ENCODE measurements at places on chromosomes 3 and 15.
A peak's percentile ranks its signal among the peaks of the same experiment; 100 is the strongest.

DNA sequence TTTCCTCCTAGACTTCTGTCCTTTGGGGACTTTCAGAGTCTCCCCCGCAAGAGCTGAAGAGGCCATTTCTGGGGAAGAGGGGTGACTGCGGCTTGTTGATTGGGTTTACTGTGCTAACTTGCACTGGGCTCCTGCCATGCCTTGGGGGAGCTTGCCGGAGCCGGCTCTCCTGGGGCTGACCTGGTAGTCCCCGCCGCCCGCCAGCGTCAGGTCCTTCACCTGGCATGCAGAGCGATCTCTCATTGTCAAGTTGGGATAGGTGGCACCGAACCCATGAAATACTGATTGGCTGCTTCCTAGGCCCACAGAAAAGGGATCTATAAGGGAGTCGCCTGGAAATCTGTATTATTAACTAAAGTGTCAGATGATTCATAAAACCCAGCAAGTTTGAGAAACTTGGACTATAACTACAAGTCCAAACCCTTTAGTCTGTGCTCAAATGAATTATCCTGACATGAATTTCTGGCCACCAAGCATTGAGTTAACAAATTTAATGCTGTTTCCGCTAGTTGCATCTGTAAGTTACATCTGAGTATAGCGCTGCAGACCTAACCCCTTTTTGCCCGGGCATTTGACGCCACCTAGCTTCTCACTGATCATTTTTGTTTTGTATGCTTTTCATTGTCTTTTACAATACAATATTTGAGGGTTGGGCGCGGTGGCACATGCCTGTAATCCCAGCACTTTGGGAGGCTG, 607 bp upstream of the IMP3 start:
- DNase-seq: peak; percentile 61

- no peak for DNase-seq
Measured at GRCh38 chr3:152797751-152798432, 37.0 kb upstream of the P2RY1 start.

DNA sequence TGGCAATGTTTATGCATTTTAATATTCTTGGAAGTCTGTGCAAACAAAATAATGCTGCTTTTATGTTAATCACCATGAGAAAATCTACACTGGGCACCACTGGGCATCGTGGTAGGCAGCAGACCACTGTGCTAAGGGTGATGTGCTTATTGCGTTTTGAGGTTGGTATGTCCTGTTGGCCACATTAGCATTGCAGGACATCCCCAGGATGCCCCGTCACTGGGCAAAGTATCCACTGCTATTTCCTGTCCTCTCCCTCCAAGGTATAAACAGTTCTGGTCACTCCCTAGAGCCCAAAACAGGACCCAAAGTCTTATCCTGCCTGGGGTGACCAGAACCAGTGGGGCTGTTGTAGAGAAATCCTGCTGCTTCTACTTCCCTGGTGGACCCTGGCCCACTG, 284.2 kb upstream of the ROPN1 start:
- no peak for DNase-seq

GRCh38 chr3:130688015-130688688, 58.5 kb downstream of the PIK3R4 start:
- no peak for DNase-seq

- peak; percentile 1 for DNase-seq
Measured at GRCh38 chr3:17935222-17935621, 192.8 kb upstream of the TBC1D5 start.

DNA sequence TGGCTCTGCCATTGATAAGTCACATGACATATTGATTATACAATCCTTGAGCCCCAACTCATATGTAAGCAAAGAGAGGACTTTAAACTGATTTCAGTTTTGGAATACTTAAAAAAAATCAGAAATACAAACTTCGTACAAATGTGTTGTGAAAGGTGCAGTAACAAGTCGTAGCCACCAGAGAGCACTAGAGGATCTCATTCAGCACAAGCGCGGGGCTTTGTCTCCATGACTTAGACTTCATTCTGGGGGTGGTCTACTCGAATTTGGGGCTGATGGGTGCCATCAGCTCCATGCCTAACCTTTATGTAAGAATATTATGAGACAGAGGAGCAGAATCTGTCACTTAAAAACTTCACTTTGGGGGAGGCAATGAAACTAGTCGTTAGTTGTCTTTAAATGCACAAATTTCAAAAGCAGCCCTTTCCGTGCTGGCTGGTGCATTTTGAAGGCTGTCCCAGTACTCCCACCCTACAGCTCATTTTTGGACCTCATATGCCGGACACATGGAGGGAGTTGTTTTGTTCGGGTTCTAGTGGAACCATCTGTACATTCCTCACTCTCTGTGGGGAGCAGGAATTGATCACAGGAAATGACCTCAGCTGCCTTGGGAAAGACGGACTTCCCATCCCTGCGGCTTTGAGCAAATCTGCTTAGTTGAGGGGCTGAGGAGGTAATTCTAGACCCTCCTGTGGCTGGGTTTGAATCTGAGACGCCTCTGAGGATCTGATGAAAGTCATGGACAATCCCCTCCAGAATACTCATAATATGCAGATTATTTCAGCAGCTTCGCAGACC, 27.5 kb upstream of the MASP1 start:
- DNase-seq: peak; percentile 77

DNA sequence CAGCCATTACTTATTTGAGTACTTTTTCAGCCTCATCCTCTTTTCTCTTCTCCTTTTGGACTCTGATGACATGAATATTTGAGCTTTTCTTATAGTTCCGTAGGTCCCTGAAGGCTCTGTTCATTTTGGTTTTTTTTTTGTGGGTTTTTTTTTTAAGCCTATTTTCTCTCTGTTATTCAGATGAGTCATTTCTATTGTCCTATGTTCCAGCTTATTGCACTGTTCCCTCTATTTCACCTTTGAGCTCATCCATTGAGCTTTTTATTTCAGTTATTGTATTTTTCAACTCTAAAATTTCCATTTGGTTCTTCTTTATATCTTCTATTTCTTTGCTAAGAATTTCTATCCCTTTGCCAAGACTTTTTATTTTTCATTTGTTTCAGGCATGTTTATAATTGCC, 7.2 kb upstream of the MGLL start:
- no peak for DNase-seq

GRCh38 chr3:141386611-141387111, 18.4 kb downstream of the ZBTB38 start:
- no peak for DNase-seq

GRCh38 chr15:51348688-51349087, 7.2 kb downstream of the GLDN start:
- DNase-seq: no peak

GRCh38 chr3:193874997-193875593, 260.9 kb upstream of the HES1 start:
- no peak for DNase-seq

DNA sequence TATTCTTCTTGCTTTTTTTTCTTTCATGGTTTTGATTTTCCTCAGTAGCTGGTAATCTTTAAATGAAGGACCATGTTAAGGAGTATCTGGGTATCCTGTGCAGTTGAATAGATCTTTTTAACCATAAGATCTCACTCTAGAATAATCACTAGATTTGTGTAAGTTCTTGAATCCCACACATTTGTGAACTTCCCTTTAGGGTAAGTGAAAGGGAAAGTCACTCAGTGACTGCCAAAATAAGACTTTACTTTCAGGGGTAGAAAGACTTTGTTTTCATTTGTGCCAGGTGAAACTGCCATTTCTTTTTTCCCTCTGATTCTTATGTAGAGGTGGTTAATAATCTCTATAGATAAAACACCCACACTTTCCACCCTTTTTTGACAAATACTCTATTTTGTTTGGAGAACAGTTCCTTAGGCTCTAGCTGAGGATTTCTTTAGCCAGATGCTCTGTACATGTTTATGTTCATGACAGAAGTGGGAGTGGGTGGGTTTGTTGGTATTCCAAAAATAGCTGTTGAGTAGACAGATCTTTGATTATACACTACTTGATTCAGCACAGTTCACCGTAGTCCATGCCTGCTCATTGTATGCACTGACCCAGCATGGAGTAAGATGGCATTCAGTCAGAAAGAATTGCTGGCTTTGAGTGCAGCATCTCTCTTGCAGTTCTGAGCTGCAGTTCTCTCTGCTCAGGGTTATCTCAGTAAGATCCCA, 28.5 kb downstream of the LRRC49 start:
- no peak for DNase-seq

GRCh38 chr3:141414800-141415462, 46.6 kb downstream of the ZBTB38 start:
- no peak for DNase-seq

DNA sequence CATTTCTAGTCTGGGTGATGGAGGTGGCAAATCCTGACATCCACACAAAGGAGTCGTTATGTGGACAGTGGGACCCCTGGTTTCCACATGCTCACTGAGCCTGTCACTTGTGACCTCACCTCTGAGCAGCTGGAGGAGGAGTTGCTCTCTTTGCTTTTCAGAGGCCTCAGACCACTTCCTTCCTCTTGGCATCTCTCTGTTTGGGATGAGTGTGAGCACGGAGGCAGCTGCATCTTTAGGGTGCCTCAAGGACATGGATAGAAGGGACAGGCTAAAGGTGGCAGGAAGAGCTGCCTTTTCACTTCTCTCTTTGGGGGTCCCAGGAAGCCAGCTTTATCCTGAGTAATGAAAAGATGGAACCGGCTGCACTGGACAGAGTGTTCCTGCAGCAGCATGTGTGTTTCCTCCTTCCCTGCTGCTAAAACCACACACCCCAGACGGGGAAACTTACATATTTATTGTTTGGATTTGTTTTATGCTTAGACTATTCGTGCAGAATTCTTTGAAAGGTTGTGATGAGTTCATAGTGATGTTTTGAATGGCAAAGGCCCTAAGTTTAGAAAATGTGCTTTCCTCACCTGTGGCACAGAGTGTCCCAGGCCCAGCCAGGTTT, 31.8 kb downstream of the GPR171 start:
- no peak for DNase-seq

DNA sequence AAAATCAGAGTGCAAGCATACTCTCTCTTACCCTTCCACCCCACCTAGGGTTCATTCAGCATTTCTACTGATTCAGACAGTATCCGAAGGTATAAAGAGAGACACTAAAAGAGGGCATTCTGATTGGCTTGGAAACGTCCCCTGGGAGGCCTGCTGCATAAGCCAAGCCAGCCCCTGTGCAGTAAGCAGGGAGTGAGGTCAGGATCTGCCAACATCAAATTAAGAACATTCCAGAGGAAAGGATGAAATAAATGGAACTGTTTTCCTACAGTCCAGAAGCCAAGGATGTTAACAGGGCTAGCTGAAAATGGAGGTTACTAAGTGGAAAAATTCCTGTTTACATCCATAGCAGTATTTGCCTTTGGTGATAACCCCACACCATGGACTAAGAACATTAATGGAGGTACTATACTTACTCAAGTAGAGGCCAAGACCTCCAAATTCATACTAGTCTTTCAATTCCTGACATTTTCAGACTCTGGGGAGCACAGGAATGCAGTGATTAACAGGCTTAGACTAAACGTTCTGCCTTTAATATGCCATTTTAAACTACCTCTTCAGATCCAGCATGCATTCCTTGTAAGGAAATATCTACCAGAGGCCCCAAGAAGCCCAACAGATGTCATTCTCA, 34.5 kb downstream of the NPTN start:
- DNase-seq: no peak

- no peak for DNase-seq
Measured at GRCh38 chr15:98954411-98954810, 53.2 kb downstream of the PGPEP1L start.

- no peak for DNase-seq
Measured at GRCh38 chr3:151538456-151539393, 77.9 kb upstream of the IGSF10 start.

- DNase-seq: no peak
Measured at GRCh38 chr3:4067893-4068292, 235.3 kb upstream of the SETMAR start.

DNA sequence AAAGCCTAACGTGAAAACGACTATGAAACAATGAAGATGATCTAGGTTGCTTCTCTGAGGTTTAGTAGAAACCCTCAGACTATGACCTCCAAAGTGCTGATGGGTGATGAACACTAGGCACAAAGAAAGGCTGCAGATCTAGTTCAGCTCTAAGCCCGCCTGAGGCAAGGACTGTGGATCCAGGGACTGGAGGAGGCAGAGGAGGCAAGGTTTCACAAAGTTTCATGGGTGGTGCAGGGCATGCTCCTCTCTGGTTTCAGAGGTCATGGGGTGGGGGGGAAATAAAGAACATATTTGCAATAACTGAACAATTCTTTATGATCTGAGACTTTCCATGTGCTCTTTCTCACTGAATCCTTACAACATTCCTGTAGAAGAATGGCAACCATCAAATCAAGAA, 679.2 kb downstream of the NTRK3 start:
- no peak for DNase-seq

GRCh38 chr3:108076564-108076963, 14.3 kb downstream of the CD47 start:
- no peak for DNase-seq

GRCh38 chr15:58336161-58336560, 95.6 kb upstream of the LIPC start:
- DNase-seq: no peak

GRCh38 chr3:52600258-52600657, 63.9 kb downstream of the UQCC5 start:
- no peak for DNase-seq

GRCh38 chr15:87578776-87579175, 677.8 kb downstream of the NTRK3 start:
- DNase-seq: no peak

DNA sequence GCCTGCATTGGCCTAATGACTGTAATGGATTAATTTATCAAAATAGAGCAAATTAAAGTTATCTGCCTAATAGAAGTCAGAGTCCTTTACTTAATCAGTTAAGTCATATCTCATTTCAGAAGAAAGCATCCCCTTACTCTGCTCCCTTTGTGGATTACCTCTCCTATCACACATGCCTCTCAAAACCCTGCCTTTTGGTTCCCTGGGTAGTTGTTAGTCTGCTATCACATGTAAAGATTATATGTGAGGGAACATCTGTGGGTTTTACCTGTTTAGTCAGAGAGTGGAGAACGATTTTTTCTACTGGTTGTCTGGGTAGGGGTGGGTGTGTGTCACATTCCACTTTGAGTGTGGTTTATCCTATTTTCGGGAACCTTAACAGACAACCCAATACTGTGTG, 16.4 kb downstream of the UBE2E2 start:
- DNase-seq: no peak

- DNase-seq: no peak
Measured at GRCh38 chr3:107063351-107063750, 313.9 kb upstream of the CCDC54 start.

DNA sequence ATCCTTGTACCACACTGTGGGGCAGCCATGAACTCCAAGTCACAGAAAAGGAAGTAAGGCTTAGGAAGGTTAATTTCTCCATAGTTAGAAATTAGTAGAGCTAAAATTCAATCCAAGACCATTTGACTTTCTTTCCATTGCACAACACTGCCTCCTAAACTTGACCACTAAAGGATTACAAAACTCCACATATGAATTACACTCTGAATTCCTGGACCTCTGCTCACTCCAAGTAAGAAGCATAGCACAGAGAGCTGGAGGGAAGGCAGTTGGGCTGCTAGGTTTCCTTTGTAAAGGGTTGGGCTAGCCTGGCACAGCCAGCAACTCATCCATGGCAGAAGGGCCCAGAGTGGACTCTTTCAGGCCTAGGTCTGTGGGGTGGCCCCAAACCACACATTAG, 134.4 kb downstream of the MYLK start:
- DNase-seq: no peak
